Midbrain (tissue), 1 donor: ENCODE measurements at places on chromosomes 3 and 15.

- no peak for DNase-seq
Measured at GRCh38 chr3:189340680-189341460, 169.1 kb downstream of the TPRG1 start.

GRCh38 chr15:95295896-95296625 is 1034.4 kb upstream of the NR2F2 start:
- no peak for DNase-seq

DNA sequence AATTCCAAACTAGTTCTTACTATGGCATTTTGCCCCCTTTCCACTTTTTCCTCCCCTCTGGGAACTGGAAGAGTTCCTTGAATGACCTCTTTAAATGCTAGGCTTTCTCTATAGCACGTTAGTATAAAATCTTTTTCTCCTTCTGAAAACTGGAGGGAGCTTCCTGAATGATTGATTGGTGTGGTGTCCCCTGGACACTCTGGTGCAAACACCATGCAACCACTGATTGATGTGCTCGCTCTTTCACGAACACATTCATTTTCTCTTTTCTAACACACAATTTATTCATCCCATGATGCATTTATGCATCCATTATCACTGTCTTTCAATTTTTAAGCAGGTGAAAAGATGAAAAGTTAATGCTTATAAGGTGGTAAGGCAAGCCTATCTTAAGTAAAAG is 159.1 kb upstream of the NANOGP8 start:
- no peak for DNase-seq

DNA sequence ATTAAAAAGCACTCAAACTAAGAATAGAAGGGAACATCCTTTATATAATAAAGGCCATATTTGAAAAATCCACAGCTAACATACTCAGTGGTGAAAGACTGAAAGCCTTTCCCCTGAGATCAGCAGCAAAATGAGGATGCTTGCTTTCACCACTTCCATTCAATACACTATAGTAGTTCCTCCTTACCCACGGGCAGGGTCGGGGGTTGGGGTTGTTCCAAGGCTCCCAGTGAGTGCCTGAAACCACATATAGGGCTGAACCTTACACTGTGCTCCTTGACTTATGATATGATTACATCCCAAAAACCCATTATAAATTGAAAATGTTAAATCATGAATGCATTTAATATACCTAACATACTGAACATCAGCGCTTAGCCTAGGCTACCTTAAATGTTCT is 37.7 kb downstream of the ALDH1L1 start:
- DNase-seq: no peak

- no peak for DNase-seq
Measured at GRCh38 chr15:37877851-37878741, 56.3 kb upstream of the TMCO5A start.

DNA sequence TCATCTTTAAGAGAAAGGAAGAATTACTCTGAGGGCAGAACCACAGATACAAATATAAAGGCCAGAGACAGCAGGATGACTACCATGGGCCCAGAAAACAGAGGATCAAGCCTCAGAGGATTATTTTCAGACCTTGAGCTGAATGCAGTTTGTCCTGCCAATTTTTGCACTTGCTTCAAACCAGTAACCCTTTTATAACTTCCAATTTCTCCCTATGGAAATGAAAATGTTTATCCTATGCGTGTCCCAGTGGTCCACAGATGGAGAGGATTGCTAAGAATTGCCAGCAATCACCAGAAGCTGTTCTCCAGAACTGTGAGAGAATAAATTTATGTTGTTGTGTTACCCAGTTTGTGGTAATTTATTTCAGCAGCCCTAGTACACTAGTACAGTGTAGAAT is 26.4 kb upstream of the MME start:
- no peak for DNase-seq

GRCh38 chr3:4838621-4839022 is 140.6 kb upstream of the BHLHE40 start:
- DNase-seq: no peak

GRCh38 chr3:187989575-187990153 is 164.3 kb upstream of the LPP start:
- peak; percentile 25 for DNase-seq

DNA sequence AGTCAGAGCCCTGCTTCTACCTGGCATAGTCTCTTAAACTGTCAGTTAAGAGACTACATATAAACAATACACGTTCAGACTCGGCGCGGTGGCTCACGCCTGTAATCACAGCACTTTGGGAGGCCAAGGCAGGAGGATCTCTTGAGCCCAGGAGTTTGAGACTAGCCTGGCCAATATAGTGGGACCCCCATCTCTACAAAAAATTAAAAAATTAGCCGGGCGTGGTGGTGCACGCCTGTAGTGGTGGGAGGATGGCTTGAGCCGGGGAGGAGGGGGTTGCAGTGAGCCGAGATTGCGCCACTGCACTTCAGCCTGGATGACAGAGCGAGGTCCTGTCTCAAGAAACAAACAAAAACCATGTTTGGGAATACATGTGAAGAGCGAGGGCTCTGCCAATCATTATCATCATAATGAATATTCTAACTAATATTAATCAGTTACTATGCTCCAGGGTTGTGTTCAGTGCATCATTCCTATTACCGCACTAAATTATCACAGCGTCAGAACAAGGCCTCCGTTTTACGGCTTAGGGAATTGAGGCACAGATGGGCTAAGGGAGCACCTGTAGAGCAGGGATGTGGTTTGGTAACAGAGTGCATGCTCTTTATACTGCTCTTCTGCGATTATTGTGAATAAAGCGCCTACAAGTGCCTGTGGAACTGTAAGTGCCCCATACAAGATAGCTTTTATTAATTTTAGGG is 844 bp upstream of the UQCC5 start:
- DNase-seq: no peak

- peak; percentile 27 for DNase-seq
Measured at GRCh38 chr3:68121287-68121686, 466.9 kb upstream of the SUCLG2 start.

- no peak for DNase-seq
Measured at GRCh38 chr3:63727233-63727632, 74.8 kb downstream of the SNTN start.

DNA sequence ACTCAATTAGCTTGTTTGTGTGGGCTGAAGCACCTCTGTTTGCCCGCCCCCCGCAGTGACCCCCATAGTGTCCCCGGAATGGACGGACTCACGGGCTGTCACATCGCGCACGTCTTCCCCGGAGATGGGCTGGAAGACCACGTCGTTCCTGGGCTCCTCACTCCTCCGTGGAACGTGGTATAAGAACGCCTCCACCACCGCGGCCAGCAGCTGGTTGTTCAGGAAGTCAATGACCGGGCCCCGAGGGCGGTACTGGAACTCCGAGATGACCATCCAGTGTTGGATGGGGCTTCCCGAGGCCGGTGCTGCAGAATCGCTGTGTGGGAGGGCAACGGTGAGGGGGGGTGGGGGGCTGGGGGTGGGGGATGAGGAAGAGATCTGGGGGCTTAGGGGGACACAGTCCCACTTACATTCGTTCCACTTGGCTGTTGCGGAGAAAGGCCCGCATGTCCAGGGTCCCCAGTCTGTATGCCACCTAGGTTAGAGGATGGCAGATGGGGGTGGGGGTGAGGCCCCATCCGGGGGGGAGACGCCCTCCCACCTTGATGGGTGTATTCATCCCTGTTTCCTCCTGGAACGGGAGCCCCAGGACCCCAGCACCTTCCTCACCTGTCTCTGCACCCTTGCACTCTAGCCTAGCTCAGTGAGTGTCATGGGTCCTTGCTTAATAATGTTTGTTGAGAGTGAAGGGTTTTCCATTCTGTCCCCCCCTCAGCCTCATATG is 30.2 kb downstream of the MUC20 start:
- DNase-seq: no peak

GRCh38 chr15:95559875-95560394 is 770.6 kb upstream of the NR2F2 start:
- no peak for DNase-seq

- DNase-seq: no peak
Measured at GRCh38 chr15:74328331-74329056, 39.0 kb downstream of the CYP11A1 start.

- DNase-seq: no peak
Measured at GRCh38 chr15:32098033-32098432, 67.7 kb downstream of the CHRNA7 start.
